Activated naive CD4-positive, alpha-beta T cell treated with anti-CD3 and anti-CD28 coated beads, Interleukin-2, amount 50 U/mL, for 16 hours (primary cell): ENCODE measurements at places on chromosomes 12 and 14.

GRCh38 chr12:46124132-46124847 is 133.9 kb upstream of the SCAF11 start:
- no peak for DNase-seq

GRCh38 chr12:32151086-32151485 is 44.4 kb downstream of the BICD1 start:
- no peak for DNase-seq

DNA sequence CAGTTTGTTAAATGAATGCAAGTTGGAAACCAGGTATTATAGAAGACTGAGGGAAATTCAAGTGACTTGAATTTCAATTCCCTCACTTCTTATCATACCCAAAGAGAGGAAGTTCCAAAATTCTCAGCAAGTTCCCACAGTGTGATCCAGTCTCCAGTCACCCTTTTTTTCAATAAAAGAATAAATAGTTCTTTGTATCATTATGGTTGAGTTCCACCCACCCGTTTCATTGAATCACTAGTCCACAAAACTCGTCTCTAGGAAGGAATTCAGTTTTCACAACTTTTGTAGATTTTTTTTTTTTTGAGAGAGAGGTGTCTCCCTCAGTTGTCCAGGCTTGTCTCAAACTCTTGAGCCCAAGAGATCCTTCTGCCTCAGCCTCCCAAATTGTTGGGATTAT is 1.6 kb upstream of the TMEM30B start:
- no peak for DNase-seq

- no peak for DNase-seq
Measured at GRCh38 chr12:122988036-122988435, 7.6 kb downstream of the ARL6IP4 start.

GRCh38 chr14:60632257-60632656 is 17.0 kb downstream of the SIX1 start:
- DNase-seq: no peak

GRCh38 chr14:61250063-61250462 is 31.1 kb downstream of the TMEM30B start:
- no peak for DNase-seq

GRCh38 chr12:12720672-12721161 is 3.5 kb downstream of the CDKN1B start:
- DNase-seq: no peak

- no peak for DNase-seq
Measured at GRCh38 chr14:79084861-79085260, 914.7 kb downstream of the NRXN3 start.

- no peak for DNase-seq
Measured at GRCh38 chr12:53504004-53504920, 3.0 kb downstream of the NPFF start.

DNA sequence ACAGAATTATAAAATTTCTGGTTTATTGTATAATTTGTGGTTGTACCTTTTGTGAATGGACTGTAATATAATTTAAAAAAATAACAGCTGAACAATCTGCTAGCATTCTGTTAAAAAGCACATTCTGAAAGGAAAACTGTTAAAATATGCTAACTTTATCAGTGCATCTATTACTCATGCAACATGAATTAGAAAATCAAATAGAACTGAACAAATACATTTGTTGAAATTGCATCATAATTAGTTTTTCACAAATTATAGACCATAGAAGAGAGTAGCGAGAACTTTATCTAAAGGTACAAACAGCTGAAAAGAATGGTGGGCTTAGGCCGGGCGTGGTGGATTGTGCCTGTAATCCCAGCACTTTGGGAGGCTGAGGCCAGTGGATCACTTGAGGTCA is 33.0 kb downstream of the PTPN21 start:
- DNase-seq: no peak

- no peak for DNase-seq
Measured at GRCh38 chr12:54546511-54546910, 2.9 kb upstream of the PDE1B start.

DNA sequence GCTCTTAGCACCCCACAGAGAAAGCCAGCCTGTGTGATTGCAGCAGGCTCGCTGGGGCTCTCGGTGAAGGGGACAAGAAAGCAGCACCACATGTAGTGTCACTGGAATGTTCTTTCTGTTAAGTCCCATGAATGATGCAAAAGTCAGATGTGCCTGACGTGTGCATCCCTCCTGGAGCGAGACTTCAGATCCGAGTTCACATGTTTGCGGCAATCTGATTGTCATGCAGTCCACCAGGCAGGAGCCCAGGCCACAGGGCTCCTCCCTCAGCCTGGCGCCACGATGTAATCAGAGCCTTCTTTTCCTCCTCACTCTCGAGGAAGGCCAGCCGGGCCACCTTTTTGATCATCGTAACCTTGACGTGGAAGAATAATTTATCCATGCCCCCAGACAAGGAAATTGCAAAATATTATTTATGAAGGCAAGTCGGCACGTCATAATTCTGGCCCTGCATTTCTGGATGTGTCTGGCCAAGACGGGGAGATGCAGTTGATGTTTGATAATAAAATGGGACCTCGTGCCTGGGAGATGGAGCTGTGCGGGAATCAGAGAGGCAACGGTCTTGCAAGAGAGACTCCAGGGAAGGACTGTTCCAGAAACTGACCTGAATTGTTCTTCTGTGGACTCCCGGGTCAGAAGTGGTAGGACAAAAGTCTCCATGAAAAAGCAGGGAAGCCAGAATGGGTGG is 214.6 kb downstream of the PHETA1 start:
- no peak for DNase-seq

DNA sequence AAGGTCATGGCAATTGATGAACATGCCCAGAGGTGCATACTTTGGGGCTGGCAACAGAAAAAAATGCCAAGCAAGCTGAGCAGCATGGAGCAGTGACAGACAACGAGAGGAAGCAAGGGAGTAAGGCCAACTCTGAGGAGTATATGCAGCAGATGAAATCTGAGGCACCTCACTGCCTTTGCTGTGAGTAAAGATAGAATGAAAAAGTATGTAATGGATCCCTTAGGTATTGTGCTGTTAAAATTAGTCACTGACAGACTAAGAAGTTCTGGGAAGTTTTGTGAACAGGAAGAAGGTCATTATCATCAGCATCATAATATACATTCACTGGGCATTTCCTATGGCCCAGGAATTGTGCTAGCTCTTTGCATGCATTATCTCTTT is 269.9 kb downstream of the DUSP6 start:
- DNase-seq: no peak

DNA sequence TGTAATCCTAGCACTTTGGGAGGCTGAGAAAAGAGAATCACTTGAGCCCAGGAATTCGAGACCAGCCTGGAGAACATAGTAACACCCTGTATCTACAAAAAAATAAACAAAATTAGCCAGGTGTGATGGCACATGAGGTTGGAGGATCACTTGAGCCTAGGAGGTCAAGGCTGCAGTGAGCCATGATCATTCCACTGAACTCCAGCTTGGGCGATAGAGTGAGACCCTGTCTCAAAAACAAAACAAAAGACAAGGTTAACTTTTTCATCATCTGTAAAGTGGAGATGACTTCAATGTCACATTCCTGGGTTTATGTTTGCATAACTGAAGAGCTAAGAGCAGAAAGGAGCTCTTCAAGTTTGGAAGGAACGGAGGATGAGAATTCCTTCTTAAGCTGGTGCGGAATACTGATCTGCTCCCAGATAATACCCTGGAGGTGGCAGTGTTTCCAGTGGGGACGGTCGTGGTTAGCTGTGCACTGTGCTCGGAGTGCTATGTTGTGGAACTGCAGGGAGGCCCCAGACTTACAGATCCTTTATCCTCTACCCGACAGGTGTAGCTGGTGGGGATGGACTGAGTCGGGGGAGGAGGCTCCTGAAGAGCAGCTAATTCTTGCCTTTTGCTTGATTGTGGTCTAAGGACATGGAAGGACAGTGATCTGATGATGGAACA is 22.5 kb upstream of the BICD1 start:
- DNase-seq: no peak

GRCh38 chr14:100737526-100737925 is 10.8 kb downstream of the DLK1 start:
- DNase-seq: no peak

DNA sequence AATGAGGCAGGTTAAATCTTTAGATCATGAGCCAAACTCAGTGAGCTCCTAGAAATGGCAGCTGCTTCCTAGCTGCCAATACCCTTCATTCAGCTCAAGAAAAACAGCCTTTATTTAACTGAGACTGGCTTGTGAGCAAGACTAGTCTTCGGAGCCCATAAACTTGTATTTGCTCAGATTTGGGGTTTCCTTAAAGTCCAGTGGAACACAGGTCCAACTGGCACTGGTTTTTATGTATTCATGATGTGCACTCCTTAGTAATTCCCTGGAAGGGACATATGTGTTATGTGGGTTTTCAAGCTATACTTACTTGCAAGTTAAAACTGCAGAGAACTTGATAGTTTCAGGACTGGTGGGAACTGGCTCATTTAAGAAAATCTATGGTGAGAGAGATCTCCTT is 380.1 kb upstream of the TMEM132C start:
- no peak for DNase-seq

DNA sequence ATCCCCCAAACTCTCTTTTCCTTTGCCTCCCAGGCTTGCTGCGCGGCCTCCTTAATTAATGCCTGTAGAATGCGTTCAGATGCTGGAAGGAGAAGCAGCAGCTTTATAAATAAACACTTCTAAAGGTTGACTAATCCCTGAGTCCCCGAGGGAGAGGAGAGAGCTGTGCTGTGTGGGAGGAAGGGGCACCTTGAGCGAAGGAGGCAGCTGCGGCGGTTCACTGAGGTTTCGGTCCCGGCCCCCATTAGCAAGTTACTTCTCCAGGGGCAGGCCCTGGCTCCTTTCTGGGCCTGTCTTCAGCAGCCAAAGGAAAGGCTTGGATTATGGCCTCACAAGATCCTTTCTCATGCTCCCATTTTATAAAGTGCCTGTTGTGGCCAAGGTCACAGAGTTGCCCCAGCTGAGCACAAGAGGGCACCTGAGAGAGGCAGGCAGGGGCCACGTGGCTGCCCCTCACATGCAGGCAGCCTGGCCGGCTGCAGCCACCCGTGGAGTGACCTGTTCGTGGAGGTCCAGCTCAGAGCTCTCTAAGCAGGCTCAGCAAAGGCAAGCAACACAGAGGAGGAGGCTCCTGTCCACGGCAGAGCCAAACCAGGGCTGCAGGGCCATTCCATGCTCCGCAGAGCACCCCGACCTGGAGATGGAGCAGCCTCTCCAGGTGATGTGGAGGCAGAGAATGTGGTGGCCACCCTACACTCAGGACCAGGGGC is 15.0 kb upstream of the CACNA2D4 start:
- DNase-seq: no peak

DNA sequence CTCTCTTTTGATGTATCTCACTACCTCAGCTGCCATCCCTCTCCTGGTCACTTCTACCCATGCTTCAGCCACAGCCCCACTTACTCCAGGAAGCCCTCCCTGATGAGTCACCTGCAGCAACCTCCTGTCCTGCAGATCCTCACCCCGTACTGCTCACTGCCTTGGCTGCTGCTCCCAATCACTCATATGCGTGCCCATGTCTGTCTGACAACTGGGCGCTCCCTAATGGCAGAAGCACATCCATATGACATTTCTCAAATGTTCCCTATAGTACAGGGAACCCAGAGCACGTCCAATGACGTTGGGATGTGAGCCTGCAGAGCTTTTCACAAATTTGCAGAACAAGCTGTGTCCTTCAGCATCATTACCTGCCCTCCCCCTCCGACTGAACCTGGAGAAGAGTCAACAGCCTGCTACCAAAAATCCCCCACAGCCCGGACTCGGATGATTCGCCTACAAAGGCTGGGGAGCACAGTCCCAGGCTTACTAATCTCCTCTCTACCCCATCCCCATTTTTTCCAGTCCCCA is 90.0 kb downstream of the SINHCAF start:
- DNase-seq: no peak

DNA sequence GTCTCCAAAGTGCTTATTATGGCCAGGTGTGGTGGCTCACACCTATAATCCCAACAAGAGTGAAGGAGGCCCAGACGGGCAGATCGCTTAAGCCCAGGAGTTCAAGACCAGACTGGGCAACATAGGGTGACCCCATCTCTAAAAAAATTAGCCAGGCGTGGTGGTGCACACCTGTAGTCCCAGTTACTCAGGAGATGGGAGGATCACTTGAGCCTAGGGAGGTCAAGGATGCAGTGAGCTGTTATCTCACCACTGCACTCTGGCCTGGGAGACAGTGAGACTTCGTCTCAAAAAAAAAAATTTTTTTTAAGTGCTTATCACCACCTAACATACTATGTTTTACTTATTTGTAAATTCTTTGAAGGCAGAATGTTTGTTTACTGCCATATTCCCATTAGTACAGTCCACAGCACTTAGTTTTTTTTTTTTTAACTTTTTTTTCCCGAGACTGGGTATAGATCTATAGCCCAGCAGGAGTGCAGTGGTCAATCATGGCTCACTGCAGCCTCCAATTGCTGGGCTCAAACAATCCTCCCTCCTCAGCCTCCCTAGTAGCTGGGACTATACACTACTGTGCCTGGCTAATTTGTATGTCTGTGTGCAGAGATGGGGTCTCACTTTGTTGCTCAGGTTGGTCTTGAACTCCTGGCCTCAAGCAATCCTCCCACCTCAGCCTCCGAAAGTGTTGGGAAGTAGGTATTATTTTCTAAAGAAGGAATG is 4.7 kb upstream of the KANSL2 start:
- DNase-seq: no peak

DNA sequence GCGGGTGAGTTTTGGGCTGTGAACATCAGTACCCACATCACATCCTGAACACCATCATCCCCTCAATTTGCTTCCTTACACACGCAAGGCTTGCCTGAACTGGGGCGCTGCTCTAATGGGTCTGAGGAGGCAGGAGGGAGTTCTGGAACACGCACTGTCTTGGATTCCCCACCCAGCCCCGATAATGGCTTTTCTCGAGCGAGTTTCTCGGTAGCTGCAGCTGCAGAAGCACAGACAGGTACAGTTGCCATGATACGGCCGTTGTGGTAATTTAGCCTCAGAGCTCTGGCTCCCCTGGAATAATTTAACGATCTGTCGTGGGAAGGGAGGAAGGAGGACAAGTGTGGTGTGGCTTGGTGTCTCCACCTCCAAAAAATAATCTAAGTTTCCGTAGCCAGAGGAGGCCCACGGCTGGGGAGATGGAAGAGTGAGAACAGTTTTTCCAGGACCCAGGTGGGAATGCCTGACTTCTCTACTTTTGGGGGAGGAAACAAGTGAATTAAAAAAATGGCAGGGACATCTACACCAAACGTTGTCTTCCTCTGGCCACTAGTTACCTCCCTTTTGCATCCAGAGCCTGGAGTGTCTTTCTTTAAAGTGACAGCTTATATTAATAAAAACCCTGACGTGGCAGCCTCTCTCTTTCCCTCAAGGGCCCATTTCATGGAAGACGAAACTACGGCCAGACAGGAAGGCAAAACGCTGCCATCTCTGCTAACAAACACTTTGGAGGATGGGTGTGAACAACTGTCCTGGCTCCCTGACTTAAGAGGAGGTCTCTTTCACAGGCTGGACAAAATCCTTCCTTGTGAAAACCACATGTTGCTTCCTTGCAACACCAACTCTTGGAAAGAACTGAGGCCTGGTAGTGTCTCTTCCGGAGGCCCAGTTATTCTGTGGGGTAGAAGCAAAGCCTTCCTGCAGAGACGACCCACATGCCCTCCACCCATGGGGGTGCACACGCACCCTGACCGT is 84.8 kb downstream of the RBM19 start:
- no peak for DNase-seq
